Stimulated activated CD8-positive, alpha-beta memory T cell treated with anti-CD3 and anti-CD28 coated beads, Interleukin-7, amount 100 ng/mL, for 1 hour (primary cell): ENCODE measurements at places on chromosomes 4 and X.
A peak's percentile ranks its signal among the peaks of the same experiment; 100 is the strongest.

DNA sequence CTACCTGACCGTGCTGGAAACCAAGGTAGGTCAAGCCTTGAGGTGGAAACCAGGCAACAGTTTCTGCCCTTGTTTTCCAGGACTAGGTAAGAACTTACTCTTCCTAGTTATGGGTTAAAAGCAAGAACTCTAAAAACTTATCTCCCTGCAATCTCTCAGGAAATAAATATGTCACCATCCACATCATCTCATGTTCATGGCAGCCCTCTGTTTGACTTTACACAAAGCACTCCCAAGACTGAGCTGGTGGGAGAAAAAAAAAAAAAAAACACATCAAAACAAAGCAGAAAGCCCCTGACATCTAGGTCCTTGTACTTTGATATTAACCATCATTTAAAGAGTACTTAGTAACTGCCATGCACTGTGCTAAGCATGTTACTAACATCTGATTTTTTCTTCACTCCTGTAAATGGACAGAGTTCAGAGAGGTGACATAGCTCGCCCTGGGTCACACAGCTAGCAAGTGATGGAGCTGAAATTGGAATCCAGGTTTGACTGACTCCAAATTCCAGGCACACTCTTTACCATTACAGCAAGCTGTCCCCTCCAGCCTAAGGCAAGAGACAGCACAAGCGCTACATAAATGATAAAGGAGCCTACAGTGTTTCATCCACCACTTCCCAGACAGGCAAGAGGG, 102.8 kb upstream of the NOCT start:
- DNase-seq: no peak

DNA sequence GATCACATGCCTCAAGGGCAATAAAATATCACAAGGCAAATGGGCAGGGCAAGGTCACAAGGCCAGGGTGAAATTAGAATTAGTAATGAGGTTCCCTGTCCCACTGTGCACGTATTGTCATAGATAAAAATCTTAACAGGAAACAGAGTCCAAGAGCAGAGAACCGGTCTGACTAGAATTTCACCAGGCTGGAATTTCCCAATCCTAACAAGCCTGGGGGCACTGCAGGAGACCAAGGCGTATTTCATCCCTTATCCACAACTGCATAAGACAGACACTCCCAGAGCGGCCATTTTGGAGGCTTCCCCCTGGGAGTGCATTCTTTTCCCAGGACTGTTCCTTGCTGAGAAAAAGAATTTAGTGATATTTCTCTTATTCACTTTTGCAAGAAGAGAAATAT, 25.9 kb upstream of the PRDM5 start:
- DNase-seq: no peak

DNA sequence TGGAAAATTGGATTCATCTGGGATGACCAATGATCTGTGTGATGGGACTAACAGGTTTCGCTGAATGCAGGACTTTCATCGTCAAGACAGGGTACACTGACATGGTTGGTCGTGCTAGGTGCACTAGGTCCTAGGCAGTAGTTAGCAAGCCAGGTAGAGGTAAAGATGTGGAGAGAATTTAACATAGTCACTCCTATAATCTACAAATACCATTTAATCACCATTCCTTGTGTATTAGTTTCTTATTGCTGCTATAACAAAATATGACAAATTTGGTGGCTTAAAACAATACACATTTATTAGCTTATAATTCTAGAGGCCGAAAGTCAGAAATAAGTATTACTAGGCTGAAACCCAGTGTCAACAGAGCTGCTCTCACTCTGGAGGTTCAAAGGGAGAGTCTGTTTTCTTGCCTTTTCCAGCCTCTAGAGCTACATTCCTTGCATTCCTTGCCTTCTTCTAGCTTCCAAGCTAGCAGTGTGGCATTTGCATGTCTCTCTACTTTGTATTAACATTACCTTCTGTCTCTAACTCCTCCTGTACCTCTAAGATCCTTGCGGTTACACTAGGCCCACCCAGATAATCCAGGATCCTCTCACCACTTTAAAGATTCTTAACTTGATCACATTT, 98.7 kb upstream of the GRIA3 start:
- DNase-seq: no peak

DNA sequence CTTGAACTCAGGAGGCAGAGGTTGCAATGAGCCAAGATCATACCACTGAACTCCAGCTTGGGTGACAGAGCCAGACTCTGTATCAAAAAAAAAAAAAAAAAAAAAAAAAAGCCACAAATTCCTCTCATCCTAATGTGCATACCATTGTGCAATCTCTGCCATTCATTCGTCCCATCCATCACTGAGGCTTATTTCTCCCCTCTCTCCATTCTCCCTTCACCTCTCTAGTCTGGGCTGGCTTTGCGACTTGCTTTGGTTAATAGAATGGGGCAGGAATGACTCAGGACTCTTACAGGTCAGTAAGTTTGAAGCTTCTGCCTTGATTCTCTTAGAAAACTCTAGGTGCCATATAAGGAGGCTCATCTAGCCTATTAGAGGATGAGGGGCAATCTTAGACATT, 60.3 kb upstream of the DDX3X start:
- DNase-seq: no peak

DNA sequence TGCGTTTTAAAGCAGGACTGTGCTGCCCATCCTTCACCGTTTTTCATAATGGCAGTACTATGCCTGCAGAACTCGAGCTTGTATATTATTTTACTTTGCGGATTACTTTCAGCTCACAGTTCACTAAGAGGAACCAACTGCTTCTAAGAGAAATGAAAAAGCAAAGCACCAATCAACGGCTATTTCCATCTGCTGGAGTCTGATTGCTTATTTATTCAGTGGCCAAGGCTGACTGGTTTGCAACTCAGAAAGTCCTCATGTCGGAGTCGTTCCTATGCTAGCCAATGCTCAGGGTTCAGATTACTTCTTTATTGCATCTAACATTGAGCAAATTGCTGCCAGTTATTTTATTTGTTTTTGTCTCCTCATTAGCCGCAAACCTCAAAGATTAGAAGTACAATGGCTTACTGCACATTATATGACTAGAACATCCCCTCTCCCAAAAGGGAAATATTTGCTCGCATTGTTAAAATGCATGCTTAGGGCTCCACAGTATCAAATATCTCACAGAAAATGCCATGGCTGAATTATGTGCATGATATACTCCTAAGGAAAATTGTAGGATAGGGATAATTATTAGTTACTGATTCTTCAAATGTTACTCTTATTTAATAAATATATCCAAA, 1628.2 kb upstream of the ADGRL3 start:
- DNase-seq: no peak

GRCh38 chr4:85486425-85487086, 11.6 kb downstream of the ARHGAP24 start:
- DNase-seq: no peak

GRCh38 chrX:68490644-68491043, 8.2 kb upstream of the YIPF6 start:
- DNase-seq: no peak

DNA sequence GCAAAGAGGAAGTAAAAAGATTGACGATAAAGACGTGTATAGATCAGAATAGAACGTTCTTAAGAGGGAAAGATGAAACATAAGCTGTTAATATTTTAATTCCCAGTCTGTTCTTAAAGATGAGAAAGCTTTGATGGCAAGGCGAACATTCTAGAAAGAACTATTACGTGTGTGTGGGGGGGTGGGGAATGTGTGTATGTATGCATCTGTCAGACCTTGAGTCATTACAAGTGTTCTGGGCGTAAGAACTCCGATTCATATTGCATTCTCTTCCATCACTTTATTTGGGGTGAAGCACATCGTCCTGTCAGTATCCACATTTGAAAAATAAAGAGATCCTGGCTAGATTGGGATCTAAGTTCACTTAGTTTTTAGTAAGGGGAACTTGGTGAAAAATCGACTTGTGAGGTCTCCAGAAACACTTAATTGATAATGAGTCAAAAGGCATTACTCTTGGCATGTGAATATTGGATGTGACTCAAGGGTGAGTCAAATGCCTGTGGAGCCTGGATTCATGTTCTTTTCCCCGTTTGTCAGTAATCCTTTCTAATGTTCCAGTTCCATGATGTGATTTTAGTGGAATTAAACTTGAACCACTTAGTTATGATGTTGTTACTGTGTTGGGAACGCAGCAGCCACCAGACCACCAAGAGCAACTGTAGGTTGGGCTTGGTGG, 3.1 kb downstream of the SMS start:
- no peak for DNase-seq

GRCh38 chr4:61293707-61294400, 93.7 kb downstream of the ADGRL3 start:
- DNase-seq: no peak

- DNase-seq: no peak
Observed at GRCh38 chr4:54904953-54905352, 220.4 kb downstream of the KDR start.

GRCh38 chr4:12889054-12889453, 595.1 kb downstream of the RAB28 start:
- no peak for DNase-seq

DNA sequence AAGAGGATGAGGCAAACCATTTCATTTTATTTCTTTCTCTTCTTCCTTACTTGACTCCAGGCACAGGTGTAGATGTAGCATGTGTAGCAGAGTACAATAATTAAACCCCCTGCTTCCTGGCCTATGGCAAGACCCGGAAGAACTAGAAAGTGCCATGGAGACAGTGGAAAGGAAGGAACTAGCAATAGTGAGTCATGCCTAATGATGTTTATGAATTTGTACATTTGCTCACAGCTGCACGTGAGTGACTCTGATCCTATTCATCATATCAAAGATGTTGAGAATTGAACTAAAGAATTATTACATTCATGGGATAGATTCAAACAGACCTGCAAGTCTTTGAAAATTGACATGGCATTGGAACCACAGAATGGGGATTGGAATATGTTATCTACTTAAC, 2233.9 kb upstream of the TENM3 start:
- no peak for DNase-seq

GRCh38 chrX:123975180-123975579, 13.7 kb downstream of the STAG2 start:
- no peak for DNase-seq

DNA sequence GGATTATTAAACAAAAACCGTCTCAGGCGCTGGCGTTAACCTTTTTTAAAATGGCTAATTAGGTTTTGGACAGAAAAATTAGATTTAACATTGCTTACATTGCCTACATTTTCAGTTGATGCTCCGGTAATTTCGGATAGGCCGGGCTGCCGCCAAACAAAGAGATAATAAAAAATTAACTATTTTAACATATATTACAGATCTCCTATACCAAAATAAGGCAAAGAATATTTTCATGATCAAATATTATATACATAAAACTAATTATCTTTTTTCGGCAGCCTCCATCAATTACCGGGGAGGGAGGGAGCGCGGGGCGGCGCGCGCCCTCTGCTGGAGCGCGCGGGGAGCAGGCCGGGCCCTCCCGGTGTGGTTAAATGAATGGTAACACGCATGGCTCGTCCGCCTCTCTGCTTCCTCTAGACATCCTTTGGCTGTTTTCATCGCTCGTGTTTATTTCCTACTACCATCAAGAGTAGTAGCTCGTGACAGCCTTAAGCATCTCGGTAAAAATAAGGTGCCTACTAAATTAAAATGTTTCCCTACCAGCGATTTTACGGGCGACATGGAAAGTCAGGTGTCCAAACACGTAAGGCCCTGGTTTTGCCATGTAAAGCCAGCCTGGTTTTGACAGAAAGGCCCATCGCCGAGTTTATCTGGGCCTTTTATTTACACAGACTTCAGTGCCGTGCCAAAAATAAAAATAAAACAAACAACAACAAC, 52.4 kb upstream of the TMEM33 start:
- peak; percentile 23 for DNase-seq

DNA sequence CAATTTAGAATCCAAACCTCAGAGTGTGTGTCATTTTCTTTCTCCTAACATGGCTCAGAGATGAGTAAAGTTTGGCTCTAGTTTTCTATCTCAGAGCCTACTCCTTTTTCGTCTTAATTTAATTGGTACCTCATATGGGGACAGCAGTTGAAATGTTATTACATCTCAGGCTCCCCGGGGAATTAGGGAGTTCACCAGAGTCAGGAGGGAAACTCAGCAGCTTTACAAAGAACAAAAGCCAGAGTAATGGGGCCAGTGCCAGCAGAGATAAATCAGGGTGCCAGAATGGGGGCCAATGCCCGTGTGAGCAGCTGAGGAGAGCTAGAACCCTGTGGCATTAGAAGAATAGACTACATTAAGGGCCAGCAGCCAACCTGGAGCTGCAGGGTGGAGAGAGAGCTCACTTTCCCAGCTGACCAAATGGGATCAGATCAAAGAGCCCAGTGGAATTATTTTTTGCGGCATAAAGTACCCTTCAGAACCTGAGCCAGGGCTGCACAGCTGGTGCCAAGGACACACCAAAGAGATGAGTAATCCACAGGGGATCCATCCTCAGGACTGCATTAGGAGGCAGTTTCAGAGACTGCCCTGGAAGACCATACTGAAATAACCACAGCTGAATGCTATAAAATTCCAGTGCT, 207.1 kb upstream of the DKK2 start:
- DNase-seq: no peak

DNA sequence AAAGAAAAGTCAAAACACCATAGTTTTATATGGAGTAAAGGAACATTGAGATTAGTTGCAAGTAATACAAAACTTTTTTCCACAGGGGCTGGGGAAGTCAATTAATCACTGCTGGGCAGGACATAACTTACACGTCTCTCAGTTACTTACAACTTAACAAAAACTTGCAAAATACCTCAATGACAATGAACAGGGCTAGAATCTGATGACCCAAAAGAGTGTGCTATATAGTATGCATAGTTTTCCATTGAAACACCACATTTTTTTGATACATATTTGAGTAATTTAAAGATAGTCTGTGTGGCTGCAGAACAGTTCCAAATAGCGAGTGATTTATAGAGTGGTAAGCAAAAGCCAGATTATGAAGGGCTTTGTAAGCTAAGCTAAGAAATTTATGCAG, 172.3 kb upstream of the TRPC5 start:
- DNase-seq: no peak

- DNase-seq: no peak
Observed at GRCh38 chr4:184805462-184806228, 20.1 kb downstream of the ACSL1 start.

DNA sequence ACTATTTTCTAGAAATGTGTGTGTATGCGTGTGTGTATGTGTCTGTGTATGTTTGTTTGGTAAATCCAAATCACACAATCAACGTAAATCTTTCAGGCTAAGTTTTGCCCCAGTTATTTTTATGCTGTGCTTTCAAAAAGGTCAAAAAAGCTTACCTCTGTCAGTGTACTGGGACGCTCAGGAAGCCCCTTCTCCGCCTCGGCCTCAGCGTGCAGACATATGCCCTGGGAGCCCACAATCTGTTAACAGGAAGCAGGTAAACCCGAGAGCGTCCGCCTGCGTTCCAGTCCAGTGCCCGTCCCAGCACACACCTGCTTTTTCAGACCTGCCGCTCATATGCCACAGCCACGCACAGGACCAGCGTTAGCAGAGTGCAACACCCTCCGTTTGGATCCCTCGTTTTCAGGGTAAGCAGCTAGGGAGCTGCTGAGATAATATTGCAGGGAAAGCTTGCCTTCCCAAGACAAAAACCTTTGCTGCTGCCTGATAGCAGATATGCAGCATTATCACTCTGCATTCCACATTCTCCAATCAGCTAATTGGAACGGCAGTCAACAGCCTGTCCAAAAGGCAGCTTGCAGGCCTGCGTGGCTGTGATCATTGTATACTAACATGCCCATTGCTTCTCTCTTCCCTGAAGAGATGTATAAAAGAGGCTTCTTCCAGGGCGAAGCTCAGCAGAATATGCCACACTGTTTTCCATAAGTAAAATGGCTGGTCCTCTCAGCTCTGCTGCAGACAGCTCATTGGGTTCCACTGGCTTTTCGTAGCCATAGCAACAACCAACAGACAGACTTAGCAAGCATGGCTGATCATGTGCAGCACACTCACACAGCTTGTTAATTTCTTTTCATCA, at the start of gene SORBS2:
Gene SORBS2, minus strand, starts transcription at position 686 of the 856 bp plus-strand sequence. CDS start 121,623 bp downstream, outside the sequence.
- DNase-seq: no peak
